NCI-H526 (cell line): ENCODE measurements at places on chromosomes 7 and 10.

- DNase-seq = peak; percentile 54
Observed at GRCh38 chr7:84188786-84189405, 5.7 kb downstream of the SEMA3A start.

DNA sequence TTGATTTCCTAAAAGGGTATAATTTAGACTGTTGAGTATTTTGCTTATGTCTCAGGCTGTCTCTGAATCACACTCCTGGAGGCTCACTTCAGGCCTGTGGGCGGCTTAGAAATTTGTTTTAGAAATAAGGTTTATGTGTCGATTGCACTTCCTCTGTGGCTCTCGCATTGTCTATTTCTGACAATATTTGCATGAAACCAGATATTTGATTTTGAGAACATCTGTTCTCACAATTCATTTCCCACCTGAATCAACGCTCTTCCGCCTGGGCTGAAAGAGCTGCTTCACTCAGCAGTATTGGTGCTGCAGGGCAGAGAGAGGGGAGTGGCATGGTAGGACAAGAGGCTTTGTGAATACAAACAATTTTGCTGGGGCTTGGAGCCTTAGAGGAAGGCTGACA lies 262.0 kb downstream of the ADRA2A start:
- no peak for DNase-seq

- no peak for DNase-seq
Observed at GRCh38 chr7:38229386-38229785, 44.0 kb downstream of the TARP start.

DNA sequence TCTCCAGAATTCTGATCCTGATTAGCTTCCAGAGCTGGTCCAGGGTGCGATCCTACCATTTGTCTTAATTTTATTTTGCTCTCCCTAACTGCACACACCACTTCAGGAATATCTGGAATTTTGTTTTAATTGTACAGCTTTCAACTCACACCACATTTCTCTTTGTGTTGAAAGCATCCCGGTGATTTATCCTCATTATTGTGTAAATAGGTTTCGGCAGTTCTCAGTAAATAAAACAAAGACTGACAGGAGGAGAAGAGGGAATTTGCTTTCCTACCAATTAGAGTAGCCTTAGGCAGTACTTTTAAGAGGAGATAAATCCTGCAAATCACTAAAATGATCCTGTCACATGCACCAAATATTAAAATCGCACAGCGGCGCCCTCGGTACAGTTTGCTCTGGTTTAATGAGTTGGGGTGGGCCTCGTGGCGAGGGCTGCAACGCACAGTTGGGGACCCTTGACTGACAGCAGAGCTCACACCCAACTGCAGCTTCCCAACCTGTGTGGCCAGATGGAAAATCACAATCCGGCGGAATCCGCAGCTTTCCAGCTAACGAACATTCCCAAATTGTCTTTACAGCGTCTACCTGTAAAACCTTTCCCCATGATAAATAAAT lies 62.6 kb downstream of the EBF3 start:
- no peak for DNase-seq

DNA sequence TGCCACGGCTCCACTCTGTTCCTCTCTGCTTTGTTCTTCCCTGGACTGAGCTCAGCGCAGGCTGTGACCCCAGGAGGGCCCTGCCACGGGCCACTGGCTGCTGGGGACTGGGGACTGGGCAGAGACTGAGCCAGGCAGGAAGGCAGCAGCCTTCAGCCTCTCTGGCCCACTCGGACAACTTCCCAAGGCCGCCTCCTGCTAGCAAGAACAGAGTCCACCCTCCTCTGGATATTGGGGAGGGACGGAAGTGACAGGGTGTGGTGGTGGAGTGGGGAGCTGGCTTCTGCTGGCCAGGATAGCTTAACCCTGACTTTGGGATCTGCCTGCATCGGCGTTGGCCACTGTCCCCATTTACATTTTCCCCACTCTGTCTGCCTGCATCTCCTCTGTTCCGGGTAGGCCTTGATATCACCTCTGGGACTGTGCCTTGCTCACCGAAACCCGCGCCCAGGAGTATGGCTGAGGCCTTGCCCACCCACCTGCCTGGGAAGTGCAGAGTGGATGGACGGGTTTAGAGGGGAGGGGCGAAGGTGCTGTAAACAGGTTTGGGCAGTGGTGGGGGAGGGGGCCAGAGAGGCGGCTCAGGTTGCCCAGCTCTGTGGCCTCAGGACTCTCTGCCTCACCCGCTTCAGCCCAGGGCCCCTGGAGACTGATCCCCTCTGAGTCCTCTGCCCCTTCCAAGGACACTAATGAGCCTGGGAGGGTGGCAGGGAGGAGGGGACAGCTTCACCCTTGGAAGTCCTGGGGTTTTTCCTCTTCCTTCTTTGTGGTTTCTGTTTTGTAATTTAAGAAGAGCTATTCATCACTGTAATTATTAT lies 1.2 kb downstream of the CLDN4 start:
- DNase-seq = peak; percentile 92

DNA sequence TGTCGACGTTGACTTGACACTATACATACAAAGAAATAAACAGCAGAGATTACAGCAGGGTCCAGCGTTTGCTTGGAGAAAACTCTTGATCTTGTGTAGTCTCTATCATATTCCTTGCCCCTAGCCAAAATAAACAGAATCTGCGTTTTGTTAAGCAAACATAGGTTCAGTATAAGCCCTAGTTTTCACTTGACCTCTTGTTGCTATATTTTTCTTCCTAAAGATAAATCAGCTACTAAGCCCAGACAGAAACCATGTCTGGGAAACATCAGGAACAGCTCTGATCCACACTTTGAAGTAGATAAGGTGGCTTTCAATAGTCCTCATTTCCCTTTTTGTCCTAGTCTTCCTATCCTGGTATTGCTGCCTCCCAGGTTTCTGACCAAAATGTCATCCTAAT lies 328.2 kb upstream of the MAGI2 start:
- DNase-seq = no peak

GRCh38 chr7:27922907-27923641 lies 183.1 kb downstream of the TAX1BP1 start:
- no peak for DNase-seq

- no peak for DNase-seq
Observed at GRCh38 chr10:34773636-34774630, 41.2 kb downstream of the PARD3 start.

GRCh38 chr10:70928140-70928539 lies 39.8 kb upstream of the PCBD1 start:
- peak; percentile 46 for DNase-seq

- DNase-seq = no peak
Observed at GRCh38 chr10:101079874-101080273, 18.1 kb downstream of the KAZALD1 start.

GRCh38 chr7:51301806-51302205 lies 14.8 kb downstream of the COBL start:
- DNase-seq = no peak

DNA sequence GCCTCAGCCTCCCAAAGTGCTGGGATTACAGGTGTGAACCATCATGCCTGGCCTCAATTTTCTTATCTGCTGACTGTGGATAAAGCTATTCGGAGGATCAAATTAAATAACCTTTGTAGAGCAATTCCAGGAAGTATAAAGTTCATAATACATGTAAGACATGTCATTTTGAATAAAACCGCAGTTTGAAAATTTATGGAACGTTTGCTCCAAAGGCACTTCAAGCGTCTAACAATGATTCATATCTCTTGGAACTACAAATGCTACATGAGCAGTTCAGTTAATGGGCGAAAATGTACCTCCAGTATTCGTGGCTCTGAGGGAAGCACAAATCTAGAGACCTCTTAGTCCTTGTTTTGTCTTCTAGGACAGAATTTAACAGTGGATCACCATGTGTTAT lies 190.3 kb downstream of the GALNT17 start:
- DNase-seq = no peak

GRCh38 chr10:45672181-45673073 lies at the start of gene ZFAND4:
TSS of gene ZFAND4 (minus strand) at chr10:45672772. CDS start at chr10:45663725, 9,047 bp downstream.
- peak; percentile 91 for DNase-seq

DNA sequence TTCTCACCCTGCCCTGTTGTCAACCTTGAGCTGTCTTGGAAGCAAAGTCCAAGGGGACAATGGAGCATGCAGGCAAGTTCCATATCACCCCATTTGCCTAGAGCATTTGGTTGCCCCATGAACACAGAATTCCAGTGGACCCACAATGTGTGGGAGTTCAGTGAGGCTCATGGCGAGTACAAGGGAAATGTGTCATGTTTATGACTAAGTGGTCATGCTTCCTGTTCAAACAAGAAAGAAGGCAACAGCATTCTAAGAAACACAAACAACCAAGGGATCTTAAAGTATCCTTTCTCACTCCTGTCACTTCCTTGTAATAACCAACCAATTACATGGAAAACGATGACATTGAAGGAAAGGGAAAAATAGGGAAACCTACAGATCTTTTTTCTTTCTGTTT lies 513.0 kb downstream of the INHBA start:
- no peak for DNase-seq

- no peak for DNase-seq
Observed at GRCh38 chr10:50538555-50539398, 85.0 kb downstream of the SGMS1 start.

- DNase-seq = peak; percentile 68
Observed at GRCh38 chr10:123284022-123284421, 129.8 kb downstream of the BUB3 start.

- no peak for DNase-seq
Observed at GRCh38 chr10:70498970-70499835, 20.6 kb downstream of the PALD1 start.

- DNase-seq = no peak
Observed at GRCh38 chr10:34869135-34869836, 54.2 kb upstream of the PARD3 start.

DNA sequence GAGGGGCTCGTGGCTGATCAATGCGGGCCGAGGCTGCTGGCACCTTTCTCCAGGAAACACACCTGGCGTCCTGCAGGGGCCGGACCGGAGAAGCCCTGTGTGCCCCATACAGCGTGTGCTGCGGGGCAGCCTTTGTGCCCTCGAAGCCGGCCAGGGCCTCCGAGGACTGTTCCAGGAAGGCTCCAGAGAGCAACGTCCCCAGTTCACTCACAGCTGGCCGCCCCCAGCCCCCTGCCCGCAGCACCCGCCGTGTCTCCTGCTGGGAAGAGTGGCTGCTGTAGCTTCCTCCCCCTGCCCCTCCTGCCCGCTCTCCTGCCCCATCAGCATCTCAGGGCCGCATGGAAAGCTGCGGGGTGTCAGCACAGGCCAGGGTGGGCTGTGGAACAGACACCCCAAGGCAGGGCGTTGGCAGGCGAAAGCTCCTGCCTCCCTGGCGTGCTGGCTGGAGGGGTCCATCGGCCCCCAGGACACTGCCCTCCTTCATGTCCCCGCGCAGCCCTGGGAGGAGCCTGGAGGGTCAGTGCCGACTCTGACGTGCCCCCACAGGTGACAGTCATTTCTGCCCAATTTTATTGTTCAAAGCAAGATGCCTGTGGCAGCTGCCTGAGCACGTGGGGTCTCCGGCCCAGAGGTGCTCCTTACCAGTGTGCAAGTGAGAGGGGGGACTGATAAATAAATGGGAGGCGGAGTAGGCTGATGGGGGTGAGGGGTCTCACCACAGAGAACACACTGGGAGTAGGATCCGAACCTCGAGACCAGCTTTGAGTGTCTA lies 95.8 kb upstream of the DIP2C start:
- DNase-seq = no peak

GRCh38 chr10:34430685-34431084 lies 384.4 kb downstream of the PARD3 start:
- no peak for DNase-seq

GRCh38 chr10:80413271-80413996 lies 5.1 kb downstream of the PRXL2A start:
- DNase-seq = no peak

DNA sequence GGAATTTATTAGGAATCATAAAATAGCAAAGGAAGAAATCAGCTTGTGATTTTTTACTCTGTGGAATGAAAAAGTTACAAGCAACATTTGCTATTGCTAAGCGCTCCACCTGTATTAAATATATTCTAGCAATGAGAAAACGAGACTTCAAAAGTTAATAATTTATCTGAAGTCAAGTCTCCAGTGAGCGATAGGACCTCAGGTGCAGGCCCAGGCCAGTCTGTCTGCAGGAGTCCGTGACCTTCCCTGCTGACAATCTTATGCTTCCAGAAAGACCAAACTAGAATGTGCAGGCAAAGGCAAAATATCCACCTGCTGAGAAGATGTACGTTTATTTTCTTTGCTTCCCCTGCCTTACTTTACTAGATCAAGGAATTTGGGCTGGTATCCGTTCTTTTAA lies 22.7 kb downstream of the MRC1 start:
- no peak for DNase-seq

DNA sequence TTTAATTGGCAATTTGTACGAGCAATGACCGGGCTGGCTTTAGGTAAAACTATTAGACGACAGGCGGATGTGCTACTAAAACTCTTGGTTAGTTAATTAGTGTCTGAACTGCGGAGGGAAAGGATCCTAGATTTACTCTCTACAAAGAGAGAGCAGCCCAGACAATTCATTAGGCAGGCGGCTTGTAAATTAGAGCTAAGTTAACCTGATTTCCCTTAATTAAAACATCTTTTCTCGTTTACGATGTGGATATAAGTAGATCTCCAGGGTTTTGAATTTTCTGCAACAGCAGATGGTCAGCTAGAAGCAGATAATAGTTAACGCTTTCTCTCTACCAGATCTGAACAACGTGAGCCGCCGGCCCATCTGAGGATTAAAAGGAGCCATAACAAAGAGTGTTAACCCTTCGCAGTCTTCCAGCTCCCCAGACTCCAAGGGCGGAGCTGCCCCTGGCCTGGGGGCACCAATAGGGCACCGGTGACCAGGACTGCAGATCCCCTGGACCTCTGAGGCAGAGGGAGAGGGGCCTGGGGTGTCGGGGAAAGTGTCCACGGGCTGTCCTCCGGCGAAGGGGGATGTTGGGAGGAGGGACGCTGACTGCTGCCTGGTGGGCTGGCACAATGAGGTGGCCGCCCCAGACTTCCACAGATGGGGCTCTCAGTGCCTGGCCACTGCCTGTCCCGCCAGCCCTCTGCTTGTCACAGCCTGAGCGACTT lies 6.3 kb upstream of the UNCX start:
- DNase-seq = no peak

DNA sequence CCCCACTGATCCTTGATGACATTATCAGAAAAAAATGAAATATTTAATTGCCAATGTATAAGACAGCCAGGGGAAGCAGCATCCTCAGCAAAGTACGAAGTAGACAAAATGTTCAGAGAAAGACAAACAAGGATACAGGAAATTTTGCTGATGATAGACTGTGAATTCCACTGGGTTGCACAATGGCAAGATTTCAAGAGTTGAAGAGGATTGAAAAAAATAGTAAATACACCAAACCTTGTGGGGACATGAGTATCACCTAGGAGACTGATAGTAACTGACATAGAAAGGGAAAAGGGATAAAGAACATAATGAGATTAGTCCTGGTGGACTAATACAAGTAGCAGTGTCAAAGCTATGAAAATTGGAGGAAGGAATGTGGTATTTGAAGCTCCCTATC lies 16.5 kb downstream of the CNOT4 start:
- DNase-seq = no peak

DNA sequence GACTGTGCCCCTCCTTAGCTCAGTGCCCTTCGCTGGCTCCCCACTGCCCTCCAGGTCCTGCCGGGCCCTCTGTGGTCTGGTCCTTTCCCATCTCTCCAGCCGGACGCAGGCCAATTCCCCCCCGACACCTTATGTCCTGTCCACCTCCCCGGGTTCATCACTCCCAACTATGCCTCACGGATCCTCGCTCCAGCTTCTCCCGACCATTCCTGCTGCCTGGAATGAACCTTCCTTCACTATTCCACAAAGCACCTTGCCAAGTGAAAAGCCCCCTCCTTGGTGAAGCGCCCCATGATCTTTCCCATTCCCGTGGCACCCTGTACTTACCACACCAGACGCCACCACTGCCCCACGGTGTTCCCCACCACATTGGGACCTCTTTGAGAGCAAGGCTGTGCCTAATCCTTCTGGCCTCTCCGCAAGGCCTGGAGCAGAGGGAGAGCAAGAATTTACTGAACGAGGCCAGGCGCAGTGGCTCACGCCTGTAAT lies 47.2 kb downstream of the TMEM270 start:
- no peak for DNase-seq
